Stimulated activated CD4-positive, alpha-beta T cell treated with anti-CD3 and anti-CD28 coated beads, TNF-alpha, amount 100 ng/mL, for 24 hours (primary cell): ENCODE measurements at places on chromosomes 2 and 18.

- DNase-seq = no peak
Observed at GRCh38 chr2:181169503-181169902, 189.1 kb downstream of the UBE2E3 start.

DNA sequence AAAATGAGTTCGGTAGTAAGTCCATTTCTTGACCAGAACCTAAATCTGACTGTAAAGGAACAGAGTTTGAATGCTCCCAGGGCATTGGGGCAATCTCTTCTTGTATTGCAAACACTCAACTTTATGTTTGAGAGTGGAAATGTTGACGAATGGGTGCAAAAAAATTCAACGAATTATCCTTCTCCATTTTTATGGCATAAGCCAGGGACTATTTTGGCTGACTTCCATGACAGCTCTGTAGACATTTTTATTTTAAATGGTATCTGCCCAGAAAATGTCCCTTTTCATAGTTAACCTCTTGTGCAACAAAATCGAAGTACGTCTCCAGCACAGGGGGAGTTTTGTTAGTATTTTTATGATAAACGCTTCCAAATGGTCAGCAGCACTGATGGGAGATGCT is 3.7 kb downstream of the MLPH start:
- no peak for DNase-seq

GRCh38 chr2:143686585-143687164 is 557.5 kb downstream of the ARHGAP15 start:
- no peak for DNase-seq

GRCh38 chr2:223896833-223897311 is 48.3 kb downstream of the WDFY1 start:
- DNase-seq = no peak

DNA sequence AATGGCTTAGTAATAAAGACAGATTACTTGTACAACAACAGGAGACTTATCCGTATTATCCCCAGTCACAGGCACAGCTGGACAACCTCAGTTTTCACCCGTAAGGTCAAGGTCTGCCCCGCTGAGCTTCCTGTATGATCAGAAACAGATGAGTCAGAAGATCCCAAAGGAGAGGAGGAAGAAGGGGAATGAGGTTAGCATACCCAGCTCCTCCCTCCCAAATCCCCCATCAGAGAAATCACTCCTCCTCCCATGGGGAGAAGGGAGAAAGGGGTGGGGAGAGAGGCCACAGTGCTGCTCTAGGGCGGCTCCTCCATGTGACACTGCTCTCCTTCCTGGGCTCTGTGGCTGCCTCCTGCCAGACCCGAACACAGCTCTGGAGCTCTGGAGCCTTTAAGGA is 53.8 kb upstream of the SPTBN1 start:
- no peak for DNase-seq

- DNase-seq = no peak
Observed at GRCh38 chr2:171411791-171412483, 21.9 kb downstream of the METTL8 start.

- DNase-seq = no peak
Observed at GRCh38 chr18:64399566-64399965, 250.7 kb upstream of the LINC00305 start.

DNA sequence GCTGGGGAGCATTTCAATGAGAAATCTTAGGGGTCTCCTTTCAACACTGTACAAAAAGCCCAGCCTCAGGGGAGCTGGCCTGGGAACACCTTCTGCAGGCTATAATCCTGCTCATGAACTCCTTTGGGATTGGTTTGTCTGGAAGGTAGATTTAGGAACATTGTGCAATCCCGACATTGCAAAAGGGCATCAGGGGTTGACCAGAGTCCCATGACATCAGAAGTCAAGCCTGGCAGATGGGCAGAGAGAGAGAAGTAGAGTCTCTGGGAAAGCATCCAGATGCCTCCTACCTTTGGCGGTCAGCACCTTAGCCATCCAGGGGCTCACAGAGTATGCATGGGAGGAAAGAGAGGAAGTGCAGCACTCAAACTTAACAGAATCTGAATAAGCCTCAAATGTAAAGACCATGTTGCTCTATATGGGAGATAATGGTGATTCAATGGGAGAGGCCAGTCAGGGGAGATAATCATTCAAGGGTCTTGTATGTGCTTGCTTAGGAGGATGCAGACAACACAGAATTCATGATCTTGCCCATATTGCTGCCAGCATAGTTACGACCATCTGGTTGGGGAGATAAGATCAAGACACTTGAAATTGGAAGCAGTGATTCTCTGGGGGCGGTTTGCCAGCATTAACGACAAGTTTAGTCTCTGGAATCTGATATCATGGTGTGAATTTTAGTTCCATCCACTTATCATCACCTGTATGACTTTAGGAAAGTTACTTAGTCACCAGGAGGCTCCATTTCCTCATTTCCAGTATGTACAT is 58.3 kb upstream of the UPP2 start:
- DNase-seq = no peak

GRCh38 chr2:201882353-201883090 is 76.2 kb downstream of the CDK15 start:
- no peak for DNase-seq

DNA sequence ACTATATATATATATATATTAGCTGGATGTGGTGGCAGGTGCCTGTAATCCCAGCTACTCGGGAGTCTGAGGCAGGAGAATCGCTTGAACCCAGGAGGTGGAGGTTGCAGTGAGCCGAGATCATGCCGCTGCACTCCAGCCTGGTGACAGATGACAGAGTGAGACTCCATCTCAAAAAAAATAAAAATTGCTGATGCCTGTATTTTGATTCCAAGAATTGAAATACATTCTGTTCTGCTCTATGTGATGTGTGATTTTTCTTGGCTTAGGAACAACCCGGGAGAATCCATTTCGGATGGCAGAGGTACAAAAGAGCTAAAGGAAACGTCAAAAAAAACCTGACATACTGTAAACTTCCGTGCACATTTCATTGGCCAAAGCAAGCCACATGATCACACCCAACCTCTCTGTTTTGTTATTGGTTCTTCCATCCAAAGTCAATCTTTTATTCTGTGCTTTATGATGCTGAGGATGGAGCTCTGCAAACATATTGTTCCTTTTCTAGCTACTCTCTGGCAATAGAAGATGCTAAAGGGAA is 478.1 kb upstream of the MAP2 start:
- no peak for DNase-seq

DNA sequence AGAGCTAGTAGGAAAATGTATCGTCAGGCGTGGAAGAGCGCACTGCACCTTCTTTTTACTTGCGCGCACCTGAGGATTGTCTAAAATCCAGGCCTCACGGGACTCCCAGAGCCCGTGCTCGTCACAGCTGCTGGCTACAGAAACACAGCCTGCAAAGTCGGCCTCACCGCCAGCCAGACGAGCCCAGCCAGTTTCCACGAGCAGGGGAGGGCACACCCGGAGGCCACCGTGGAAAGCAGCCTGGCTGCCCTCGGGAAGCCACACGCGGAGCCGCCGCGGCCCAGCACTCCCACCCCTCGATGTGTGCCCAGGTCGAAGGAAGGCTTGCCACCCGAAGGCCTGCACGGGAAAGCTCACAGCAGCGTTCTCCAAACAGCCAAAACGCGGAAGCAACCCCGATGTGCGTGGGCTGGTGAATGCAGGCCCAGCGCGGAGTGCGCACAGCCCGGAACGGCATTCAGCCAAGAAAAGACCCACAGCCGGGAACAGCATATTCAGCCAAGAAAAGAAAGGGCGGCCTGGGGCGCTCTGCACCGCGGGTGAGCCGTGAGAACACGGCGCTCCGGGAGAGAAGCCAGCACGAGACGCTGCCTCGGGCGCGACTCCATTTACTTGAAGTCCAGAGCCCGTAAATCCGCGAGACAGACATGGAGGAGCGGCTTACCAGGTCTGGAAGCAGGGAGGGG is 53.9 kb upstream of the SALL3 start:
- DNase-seq = no peak
